ENCODE measurements at places on chromosomes 1 and 21.

DNA sequence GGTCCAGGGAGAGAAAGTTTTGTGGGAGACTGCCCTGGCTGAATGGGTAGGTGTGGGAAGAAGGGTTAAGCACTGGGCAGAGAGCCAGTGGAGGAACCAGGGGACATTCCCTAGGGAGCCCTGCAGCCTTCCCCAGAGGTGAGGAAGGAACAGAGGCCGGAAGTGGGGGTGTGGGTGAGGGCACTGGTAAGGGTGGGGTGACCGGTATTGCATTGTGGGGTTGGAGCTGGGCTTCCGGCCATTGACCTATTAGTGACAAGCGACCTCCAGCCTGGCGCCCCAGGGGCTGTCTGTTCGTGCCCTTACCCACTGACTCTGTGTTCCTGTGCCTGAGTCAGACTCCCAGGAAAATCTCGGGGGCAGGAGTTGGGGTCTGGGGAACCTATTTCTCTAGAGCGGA, 3.5 kb upstream of the TSPAN1 start:
- DNase-seq: no peak

GRCh38 chr21:21268061-21268471, 269.9 kb downstream of the NCAM2 start:
- DNase-seq: no peak

- no peak for DNase-seq
Measured at GRCh38 chr1:78322928-78323680, 167.7 kb upstream of the PTGFR start.

DNA sequence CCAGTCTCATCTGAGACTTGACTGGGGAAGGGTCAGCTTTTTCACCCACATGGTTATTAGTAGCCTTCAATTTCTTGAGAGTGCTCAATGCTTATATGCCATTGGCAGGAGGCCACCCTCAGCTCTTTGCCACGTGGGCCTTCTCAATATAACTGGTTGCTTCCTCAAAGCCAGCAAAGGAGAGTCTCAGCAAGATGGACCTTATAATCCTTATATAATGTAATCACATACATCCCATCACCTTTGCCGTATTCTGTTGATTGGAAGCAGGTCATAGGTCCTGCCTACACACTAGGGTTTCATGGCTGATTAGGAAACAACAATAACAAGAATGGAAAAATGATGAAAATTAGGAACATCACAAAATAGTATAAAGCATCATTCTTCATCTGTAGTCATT, 22.9 kb downstream of the TSEN15 start:
- no peak for DNase-seq

- no peak for DNase-seq
Measured at GRCh38 chr1:180190091-180190490, 35.4 kb downstream of the QSOX1 start.

- no peak for DNase-seq
Measured at GRCh38 chr1:26730695-26731094, 34.9 kb downstream of the ARID1A start.

DNA sequence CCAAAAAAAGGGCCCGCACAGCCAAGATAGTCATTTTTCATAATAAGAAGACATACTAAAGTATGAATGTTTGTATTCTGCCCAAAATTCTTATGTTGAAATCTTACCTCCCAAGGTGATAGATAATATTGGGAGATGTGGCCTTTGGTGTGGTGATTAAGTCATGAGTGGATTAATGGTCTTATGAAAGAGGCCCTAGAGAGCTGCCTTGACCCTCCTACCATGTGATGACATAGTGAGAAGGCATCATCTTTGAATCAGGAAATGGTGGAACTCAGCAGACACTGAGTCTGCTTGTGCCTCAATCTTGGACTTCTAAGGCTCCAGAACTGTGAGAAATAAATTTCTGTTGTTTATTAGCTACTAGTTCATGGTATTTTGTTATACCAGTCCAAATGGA, 11.8 kb upstream of the RNPC3 start:
- no peak for DNase-seq

GRCh38 chr1:220873868-220874655, 5.2 kb upstream of the HLX start:
- DNase-seq: no peak

GRCh38 chr1:158200527-158200926, 19.8 kb downstream of the CD1D start:
- no peak for DNase-seq

DNA sequence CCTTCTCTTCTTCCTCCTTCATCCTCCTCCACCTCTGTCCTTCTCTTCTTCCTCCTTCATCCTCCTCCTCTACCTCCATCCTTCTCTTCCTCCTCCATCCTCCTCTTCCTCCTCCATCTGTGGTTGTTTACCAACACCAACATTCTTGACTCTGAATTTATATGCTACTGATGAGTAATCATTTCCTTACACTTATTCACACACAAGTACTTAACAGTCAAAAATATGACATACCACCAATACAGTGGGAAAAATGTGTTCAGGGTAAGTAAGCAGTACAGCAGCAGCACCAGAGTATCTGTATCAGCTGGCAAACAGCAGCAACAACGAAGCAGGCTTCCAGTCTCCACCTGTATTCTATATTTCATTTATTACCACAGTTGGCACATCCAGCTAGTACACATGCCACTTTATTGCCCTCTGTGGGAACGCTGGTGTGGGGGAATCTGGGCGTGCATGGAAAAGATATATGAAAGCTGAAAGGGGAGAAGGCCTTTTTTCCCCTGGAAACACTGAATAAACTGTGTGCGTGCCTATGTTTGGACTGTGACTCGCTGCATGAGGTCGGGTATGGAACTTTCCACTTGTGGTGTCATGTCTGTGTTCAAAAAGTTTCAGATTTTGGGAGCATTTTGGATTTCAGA, 16.0 kb downstream of the ADSS2 start:
- no peak for DNase-seq

GRCh38 chr1:110300412-110301085, 38.6 kb upstream of the RBM15 start:
- DNase-seq: no peak

- no peak for DNase-seq
Measured at GRCh38 chr1:206716159-206716869, 31.6 kb downstream of the MAPKAPK2 start.

- no peak for DNase-seq
Measured at GRCh38 chr21:16070207-16070651, 340.4 kb downstream of the USP25 start.

DNA sequence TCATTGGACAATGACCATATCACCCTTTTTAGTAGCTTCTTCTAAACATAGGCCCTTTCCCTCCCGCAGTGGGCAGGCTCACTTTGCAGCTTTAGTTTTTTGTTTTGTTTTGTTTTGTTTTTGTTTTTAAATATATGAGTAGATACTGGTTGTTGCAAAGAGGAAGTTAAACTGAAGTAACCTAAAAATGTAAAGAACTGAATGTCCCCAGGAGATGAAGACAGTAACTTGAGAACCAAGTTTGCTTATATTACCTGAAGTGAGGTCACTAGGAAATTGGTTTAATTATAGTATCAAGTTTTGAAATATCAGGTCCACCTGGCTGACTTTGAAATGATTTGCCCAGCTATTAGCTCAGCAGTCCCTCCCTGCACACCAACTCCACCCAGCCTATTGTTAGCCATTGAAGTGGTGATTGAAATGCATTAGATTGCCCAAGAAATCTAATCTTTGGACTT, 18.2 kb downstream of the SMAP2 start:
- DNase-seq: no peak

- DNase-seq: peak; percentile 32
Measured at GRCh38 chr1:58895559-58896145, 111.8 kb upstream of the JUN start.

GRCh38 chr1:95040032-95040525, 32.7 kb downstream of the ALG14 start:
- DNase-seq: no peak

DNA sequence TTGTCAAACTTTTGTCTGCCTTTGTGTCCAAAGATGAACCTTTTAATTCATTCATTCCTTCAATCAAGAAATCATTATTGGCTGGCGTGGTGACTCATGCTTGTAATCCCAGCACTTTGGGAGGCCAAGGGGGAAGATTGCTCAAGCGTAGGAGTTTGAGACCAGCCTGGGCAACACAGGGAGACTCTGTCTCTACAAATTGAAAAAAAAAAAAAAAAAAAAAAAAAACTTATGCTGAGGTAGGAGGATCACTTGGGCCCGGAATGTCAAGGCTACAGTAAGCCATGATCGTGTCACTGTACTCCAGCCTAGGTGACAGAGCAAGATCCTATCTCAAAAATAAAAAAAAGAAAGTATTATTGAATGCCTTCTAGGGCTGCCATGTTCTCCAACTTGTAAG, 51.3 kb upstream of the CXADR start:
- DNase-seq: no peak

DNA sequence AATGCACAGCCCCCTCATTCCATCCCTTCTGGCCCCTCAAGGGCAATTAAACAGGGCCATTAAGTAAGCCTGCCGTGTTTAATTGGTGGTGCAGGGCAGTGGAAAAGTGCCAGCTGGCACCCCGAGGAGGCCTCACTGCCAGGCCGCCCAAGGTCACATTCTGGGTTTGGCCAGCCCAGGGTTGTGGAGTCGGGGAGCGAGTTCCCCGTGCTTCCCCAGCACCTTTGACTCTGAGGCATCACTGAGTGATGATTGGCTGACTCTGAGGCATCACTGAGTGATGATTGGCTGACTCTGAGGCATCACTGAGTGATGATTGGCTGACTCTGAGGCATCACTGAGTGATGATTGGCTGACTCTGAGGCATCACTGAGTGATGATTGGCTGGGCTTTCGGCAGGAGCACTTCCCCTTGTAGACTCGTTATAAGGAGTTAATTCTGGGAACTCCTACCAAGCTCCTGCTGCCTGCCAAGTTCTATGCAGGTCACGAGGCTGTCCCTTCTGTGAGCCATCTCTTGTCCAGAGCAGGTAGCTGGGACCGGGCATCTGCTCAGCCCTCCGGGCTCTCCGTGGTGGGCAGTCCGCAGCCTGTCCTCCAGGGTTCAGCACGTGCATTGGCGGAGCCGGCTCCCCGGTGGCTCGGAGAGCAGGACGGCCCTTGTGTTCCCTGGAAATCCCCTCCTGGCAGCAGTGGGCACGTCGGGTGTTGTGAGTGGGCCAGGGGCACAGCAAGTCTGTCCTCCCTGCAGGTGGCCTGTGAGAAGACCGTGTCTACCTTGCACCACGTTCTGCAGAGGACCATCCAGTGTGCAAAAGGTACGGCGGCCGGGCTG, 20.9 kb downstream of the CSTB start:
- no peak for DNase-seq
